Immature natural killer cell (primary cell): ENCODE measurements at places on chromosomes 4 and X. TPM values are rescaled to one million over a fixed set of nuclear protein-coding genes. Genes with fewer than 3 reads are reported as not detected.

DNA sequence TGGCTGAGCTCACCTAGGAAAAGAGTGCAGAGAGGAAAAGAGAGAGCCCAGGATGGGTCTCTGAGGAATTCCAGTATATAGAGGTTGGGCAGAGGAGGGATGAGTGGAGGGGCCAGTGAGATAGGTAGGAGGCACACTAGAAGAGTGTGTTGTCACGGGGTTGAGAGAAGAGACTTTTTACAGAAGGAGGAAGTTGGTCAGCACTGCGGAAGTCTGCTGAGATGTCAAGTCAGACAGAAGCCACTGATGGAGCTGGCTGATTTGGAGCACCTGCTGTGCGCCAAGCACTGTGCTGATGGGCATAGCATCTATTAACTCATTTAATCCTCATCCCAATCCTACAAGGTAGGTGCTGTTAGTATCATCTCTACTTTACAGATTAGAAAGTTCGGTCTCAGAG lies 60.4 kb downstream of the EFNB1 start:
- DNase-seq, result no peak

GRCh38 chr4:56701644-56702043 lies 20.5 kb upstream of the HOPX start:
- DNase-seq, result no peak

DNA sequence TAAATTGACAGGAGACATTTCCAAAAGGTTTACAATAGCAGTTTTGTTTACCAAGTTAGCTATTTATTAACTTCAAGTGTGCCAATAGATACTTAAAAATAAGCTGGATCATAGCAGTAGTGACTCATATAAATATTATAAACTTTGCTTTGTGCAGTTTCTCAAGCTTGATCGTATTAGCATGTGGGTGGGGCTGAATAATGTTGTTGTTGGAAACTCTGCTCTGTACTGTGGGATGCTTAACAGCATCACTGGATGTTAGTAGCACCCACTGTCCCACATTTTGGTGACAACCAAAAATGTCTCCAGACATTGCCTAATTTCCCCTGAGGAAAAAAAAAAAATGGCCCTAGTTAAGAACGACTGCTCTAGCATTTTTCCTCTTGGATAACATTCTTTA lies 855.2 kb upstream of the ADGRL3 start:
- no peak for DNase-seq

DNA sequence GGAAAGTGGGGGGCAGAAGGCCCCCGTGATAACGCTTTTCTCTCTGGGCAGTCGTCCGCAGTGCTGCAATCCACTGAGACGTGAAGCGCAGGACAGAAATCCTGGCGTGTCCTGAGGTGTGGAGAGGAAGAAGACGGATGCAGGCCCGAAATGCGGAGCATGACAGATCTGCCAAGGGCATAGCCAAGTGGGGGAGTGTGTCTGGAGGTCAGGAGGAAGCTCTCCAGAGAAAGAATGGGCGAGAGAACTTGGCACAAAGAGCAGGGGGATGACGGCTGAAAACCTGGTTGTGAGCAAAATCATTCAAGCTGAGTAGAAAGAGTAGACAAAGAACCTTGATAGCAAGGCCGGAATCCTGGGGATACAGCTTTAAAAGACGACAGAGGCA lies 23.7 kb upstream of the HELT start:
- no peak for DNase-seq

GRCh38 chr4:6779667-6780565 lies 2.6 kb upstream of the KIAA0232 start:
- no peak for DNase-seq

DNA sequence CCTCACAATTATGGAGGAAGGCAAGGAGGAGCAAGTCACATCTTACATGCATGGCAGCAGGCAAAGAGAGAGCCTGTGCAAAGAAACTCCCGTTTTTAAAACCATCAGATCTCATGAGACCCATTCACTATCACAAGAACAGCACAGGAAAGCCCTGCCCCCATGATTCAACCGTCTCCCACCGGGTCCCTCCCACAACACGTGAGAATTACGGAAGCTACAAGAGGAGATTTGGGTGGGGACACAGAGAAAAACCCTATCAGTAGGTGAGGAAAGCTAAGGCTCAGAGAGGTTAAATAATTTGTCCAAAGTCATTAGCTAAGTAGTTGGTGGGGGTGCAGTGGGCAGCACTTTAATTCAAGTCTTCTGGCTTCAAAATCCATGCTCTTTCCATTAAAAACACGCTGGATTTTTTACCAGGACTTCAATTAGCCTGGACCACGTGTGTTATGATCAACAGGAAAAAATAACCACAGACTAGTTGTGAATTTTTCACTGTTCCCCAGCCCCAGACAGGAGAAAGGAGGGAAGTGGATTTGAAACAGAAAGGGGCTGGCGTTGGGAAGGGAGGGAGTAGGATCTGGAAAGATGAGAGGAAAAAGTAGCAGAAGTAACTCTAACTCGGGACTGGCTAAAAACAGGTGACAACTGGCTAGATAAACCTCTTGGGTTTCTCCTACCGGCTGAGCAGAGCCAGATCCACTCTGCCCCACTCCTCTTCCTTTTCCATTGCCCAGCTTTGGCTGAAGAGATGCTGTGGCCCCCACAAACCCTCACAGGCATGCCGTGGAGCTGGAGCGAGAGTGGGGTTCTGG lies 986 bp downstream of the MTMR8 start:
- no peak for DNase-seq

DNA sequence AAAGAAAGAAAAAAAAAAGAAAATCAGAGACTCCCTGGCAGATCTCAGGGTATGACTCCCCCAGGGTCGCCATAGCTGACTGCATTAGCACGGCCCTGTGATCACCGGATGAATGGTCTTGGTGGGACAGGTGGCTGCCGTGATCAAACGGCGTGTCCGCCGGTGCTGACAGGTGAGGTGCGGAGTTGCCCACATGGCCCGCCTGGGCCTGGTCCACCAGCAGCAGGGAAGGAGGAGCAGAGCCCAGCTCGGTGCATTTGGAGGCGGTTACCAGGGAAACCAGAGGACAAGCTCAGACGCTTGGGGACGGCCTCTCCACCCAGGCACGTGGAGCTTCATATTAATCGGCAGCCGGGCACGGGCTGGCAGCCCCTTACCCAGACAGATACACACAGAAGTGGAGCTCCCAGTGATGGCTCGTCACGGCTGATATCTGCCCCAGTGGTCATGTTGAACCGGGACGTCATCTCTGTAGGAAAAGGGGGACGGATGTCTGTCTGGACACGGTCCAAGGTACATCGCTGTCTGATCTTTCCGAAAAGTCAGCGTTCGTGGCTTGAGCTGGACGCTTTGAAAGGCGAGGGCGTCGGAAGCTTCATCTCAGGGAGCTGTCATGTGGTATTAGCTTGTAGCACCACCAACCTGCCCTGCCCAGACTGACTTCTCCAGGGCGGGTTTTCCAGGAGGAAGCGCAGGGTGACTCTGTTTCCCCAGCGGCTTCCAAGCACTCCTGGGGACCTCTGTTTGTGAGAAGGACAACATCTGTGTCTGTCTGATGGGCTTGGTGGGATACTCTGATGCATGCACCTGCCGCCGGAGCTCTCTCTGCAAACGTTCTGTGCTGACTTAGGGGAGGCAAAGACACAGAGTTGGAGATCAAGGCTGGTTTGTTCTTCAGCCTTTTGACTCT lies 180.7 kb downstream of the CRLF2 start:
- no peak for DNase-seq

- no peak for DNase-seq
Observed at GRCh38 chr4:8303485-8304281, 34.1 kb downstream of the HTRA3 start.

GRCh38 chr4:123055943-123056342 lies 133.5 kb upstream of the NUDT6 start:
- DNase-seq, result no peak

DNA sequence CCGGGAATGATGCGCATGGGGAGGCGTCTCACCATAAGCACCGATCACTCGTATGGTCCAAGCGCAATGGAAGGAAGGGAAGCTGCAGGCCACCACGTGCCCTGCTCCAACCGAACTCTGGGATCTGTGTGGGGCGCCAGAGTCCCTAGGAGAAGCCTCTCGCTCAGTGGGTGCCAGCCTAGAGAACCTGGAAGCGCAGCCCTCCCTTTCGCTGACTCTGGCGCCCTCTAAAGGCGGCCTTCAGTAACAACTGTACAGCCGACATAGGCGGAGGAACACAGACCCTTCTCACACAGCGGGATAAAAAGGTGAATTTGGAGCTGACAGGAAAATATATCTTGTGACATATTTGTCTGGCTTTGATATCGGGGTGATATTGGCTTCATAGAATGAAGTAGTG lies 76.0 kb downstream of the INTS6L start:
- peak; percentile 22 for DNase-seq

DNA sequence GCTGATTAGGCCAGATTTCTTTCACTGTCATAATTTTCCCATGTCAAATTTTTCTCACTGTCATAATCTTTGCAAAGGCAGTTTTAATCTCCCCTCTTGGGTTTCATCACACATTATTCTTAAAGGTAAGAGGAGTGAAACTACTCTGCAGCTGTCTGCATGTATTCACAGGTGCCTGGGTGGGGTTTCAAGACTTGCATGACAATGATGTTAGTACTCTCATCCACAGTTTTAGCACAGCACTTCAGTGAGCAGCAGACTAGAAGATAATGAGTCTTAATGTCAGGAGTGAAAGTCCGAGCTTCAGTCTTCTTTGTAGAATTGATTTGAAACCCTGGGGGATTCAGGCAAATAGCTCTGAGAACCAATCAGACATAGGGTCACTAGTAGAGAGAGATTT lies 182.5 kb upstream of the GALNT7 start:
- DNase-seq, result no peak

The ATP1B4 gene
- not detected for polyA plus RNA-seq

The STOX2 gene
- not detected for polyA plus RNA-seq

The NXF2 gene
- not detected for polyA plus RNA-seq

The MUC7 gene
- not detected for polyA plus RNA-seq

The VCX3B gene
- not detected for polyA plus RNA-seq

The PRSS12 gene
- not detected for polyA plus RNA-seq

The ARSJ gene
- 0.99 TPM for polyA plus RNA-seq
